ENCODE measurements at places on chromosomes 6 and 20.

DNA sequence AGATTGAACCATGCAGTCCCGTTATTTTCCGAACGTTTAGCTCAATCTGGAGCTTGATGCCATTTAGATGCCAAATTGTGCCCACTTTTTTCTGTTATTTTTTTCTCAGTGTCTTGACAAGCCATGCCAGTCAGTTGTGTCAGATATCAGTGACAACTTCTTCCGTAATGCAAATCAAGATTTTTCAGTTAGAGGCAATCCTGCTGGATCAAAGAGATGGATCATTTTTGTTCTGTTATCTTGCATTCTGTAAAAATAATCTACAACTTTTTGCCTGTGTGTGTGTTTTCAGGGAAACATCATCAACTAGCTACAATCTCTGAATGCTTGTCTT lies 31.1 kb upstream of the GLP1R start:
- no peak for DNase-seq

- no peak for DNase-seq
These were observed 1.8 kb downstream of the OOEP start for GRCh38 chr6:73367761-73368355.

GRCh38 chr20:15561707-15562404 lies 1011.4 kb downstream of the KIF16B start:
- DNase-seq, result no peak

DNA sequence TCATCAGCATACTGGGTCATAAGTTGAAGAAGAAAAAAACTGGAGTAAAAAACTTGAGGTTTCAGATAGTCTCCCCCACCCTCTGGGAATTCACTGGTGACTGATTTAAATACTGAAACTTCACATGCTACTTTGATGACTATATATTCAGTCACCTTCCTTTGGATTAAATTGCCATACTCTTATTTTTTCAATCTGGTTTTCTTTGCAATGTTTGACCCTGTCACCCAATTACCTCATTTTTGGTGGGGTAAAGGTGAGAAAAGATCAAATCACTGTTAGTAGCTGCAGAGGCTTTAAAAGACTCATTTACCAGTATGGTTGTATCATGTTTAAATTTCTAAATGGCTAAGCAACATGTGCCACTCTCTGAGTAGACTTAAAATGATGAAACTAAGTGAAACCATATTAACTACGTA lies 862.7 kb upstream of the FLRT3 start:
- DNase-seq, result no peak

GRCh38 chr6:82889143-82889542 lies 176.5 kb downstream of the UBE3D start:
- no peak for DNase-seq

- DNase-seq, result no peak
These were observed 9.9 kb downstream of the TFAP2A start for GRCh38 chr6:10404799-10405512.

GRCh38 chr20:58636983-58637421 lies 14.1 kb upstream of the STX16 start:
- DNase-seq, result no peak

GRCh38 chr20:63429992-63430391 lies 42.5 kb downstream of the KCNQ2 start:
- DNase-seq, result no peak

- no peak for DNase-seq
These were observed 6.8 kb upstream of the EPB41L1 start for GRCh38 chr20:36147690-36148089.

DNA sequence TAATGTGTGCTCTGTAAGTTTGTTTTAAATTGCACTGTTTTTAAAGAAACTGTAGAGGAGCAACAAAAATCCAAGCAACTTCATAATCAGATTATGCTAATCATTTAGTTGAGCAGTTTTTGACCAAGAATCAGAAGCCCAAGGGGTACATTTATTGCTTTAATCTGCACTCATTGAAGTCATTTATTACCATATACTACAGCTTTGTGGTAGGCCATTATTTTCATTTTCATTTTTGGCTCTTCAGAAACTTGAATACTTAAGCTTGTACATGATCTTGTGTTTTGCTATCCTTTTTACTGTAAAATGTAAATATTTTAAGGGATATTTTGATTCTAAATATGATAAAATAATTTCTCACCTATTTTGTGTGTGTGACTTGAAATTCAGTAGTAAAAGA lies 78.5 kb downstream of the PHF3 start:
- DNase-seq, result no peak

GRCh38 chr6:137492289-137493217 lies 1.6 kb downstream of the OLIG3 start:
- no peak for DNase-seq

DNA sequence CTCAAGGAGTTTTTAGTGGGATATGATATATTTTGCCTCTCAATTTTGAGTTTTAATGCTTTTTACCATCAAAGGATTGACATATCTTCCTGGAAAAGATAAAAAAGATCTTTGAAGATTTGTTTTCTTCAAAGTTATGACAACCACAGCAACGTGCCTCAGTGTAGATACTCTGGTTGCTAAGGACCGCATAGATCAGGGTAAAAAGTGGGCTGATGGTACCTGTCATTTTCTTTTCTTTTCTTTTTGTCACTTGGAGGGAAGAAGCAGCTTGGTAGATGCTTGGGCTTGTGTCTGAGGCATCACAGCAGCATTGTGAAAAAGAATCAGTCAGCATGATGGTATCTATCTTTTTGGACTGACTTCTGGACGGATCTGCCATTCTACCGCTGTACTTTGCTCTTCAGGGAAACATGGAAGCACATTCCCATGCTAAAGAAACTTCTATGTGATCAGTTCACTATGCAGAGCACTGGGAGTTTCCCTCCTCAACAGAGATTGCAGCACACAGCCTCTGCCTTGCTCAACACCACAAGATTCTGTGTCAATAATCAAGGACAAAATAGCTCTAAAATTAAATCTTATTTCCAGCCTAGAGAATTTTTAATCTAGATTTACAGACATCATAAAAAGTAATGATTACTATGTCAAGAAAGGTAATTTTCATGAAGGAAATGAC lies 54.8 kb upstream of the SGK1 start:
- DNase-seq, result no peak

DNA sequence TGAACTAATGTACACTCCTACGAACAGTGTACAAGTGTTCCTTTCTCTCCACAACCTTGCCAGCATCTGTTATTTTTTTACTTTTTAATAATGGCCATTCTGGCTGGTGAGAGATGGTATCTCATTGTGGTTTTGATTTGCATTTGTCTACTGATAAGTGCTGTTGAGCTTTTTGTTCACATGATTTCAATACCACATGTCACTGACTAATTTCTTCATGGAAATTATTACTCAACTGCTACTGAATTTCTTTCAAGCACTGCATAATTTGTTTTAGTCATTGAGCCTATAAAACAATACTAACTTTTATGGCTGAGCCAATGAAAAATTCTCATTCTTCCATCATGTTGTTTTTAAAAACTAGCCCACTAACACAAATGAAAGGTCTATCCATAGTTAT lies 115.4 kb downstream of the FRK start:
- no peak for DNase-seq

DNA sequence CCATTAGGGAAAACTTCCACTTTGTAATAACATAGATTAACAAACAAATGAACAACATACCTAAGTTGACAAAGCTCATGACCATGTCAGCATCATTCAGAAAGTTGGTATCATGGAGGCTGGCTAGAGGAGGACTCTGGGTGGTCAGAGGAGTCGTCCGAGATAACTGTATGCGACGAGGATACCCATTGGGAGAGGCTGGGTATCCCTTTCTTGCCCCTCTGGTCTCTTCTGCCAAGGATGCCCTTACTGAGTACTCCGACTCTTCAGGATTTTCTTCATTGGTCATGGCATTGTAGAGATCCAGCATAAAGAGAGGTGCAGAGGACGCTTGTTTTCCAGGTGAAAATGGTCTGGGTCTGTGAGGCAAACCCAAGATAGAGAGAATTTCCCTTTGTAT lies 1.1 kb downstream of the BMP5 start:
- DNase-seq, result no peak

- DNase-seq, result no peak
These were observed 831.4 kb upstream of the SLC35B3 start for GRCh38 chr6:9266741-9267140.

- no peak for DNase-seq
These were observed 209.8 kb downstream of the BMP7 start for GRCh38 chr20:57056651-57057050.

DNA sequence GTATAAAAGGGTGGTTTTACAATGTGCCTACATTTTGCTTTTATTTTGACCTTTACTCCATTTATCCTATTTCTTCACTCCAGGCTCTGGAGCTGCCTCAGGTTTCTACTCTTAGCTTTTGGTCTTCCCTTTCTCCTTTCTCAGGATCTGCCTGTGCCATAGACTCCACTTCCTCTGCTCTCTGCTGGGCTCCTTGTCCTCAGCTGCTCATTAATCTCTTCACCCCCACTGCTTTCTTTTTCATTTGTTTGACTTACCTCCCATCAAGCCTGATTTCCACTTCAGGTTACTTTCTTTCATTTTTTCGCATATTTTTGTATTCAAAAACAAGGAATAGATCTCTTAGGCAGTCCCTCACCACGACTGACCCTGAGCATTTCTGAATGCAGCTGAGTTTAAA lies 106.8 kb downstream of the COL19A1 start:
- DNase-seq, result no peak

DNA sequence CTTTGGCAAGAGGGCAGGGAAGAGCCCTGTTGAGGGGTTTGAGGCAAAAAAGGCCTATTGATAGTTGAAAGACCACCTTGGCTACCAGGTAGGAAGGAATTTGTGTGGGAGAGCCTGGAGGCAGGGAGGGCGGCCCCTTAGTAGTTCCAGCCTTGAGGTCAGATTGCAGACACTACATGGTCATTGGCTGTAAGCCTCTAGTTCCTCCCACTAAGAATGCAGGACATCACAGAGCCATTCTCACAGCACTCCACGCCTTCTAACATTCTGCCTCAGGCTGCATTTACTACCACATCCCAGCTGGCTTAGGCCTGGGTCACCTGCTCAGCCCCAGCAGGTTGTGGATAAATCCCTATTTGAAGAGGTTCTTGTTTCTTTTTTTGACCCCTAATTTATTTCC lies 91.0 kb upstream of the SNX9 start:
- no peak for DNase-seq

DNA sequence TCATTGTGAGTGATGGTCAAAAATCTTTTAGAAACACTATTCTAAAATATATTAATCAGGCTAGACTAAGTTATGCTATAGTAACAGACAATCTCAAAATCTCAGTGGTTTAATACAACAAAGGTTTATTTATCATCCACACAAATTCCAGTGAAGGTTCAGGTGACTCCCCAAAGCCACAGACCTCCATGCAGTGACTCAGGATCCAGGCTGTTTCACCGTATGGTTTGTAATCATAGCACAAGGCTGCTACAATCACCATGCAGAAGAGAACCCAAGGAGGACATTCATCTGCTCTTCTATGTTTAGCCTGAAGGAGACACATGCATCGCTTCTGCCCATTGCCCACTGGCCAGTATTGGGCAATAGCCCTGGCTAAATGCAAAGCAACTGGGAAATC lies 46.2 kb downstream of the BFSP1 start:
- no peak for DNase-seq

DNA sequence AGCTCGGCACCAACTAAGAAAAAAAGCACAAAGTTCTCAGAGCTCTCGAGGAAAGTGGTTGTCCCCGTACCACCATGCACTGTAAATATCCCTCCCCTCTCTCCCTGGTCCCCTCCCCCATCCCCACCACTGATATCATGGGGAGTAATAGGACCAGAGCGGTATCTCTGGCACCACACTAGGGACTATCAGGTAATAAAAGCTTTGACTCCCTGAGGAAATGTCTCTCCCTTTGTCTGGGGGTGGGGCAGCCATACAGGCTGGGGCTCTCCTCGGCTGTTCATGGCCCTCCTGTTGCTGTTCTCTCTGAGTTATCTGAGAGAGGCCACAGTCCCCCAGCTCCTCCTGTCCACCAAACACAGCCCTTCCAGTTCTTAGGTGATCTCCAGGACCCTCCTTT lies 5.0 kb upstream of the GNRH2 start:
- DNase-seq, result no peak

DNA sequence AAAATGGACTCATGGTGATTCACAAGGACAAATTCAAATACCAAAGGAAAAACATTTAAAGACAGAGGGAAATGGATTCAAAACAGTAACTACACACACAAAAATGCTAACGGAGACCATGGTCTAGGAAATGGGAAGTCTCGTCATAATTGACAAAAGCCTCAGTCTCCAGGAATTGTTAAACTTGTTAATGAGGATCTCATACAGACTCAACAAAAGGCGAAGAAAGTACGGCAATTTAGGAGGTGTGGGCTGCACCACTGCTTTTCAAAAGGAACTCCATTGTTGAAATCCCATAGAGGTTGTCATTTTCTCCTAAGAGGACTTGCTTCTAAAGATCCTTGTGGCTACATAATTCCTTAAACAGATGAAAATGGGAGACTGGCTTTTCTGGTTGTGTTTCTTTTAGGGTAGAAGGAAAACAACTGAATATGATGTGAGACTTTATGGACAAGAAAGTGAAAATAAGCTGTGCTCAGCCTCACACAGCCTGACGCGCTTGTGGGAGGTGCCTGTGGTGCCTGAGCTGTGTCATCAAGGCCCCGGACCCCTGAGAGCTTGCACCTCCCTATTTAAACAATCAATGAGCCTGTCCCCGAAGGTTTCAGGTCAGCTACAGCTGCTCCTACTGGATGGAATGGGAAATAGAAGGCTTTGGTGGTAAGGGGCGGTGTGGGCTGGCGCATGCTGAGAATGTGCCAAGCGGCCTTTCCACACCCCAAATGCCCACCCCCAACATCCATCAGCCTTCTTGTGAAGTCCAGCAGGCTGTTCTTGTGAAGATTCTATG lies 2.5 kb upstream of the CLDN20 start:
- DNase-seq, result no peak

- no peak for DNase-seq
These were observed 12.0 kb upstream of the BPI start for GRCh38 chr20:38291966-38292365.

DNA sequence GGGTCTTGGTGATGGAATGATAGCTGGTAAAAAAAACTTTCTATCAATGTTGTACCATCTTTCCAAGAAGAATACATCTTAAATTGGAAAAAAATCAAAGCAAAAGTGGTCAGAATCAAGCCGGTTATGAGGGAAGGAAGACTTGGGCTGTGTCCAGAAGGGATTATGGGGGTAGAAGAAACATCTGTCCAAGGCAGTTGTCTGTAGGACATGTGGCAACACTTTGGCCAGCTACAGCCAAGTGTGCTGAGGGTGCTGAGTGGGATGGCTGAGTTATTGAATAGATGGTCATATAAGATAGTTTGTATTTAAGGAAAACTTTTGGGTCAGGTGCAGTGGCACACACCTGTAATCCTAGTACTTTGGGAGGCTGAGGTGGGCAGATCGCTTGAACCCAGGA lies 38.4 kb downstream of the INSM1 start:
- no peak for DNase-seq

DNA sequence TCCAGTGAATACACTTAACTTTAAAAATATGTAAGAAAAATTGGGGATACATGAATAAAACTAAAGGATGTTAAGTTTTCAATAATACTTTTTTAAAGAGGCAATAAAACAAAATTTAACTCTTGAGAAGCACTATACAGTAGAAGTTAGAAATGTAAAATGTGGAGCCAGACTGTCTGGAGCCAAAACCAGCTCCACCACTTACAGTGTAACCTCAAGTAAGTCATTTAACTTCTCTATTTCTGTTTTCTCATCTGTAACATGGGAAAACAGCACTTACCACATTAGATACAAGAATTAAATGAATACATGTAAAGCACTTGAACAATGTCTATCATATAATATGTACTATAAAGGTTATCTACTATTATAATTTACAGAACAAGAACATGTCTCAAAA lies 6.7 kb downstream of the ATG5 start:
- DNase-seq, result no peak
